Urinary bladder (tissue), 4 donors: ENCODE measurements at places on chromosomes 6 and 20.

DNA sequence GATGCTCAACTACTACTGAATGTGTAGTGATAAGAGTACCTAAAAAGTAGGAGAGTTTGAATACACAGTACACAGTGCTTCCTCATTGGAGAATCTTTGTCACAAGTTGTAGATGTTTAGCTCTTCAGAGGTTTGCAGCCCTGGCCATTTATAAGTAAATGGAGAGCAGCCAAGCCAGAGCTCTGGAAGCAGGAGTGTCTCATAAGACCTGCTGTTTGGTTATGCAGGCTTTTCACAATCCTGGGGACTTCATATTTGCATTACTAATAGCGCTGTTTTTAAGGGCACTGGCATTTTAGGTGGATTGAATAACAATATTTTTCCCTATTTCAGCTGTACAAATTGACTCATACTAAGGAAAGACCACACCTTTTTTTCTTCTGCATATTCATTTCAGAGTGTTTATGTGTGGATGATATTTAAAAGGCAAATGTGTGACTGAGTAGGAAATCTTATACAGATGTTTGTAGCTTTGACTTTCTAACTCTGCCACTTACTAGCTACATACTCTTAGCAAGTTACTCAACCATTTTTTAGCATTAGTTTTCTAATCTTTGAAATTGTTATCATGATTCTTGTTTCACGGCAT, 730.5 kb upstream of the MAP3K7 start:
- DNase-seq: no peak

- DNase-seq: no peak
Measured at GRCh38 chr20:25467441-25467840, 60.0 kb downstream of the GINS1 start.

DNA sequence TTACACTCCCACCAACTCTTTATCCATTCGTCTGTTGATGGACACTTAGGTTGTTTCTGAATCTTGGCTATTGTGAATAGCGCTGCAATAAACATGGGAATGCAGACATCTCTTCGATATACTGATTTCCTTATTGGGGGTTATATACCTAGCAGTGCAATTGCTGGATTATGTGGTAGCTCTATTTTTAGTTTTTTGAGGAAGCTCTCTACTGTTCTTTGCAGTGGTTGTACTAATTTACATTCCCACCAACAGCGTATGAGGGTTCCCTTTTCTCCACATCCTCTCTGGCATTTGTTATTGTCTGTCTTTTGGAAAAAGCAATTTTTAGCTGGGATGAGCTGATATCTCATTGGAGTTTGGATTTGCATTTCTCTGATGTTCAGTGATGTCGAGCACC, 4.6 kb upstream of the PFDN4 start:
- no peak for DNase-seq

GRCh38 chr20:2417213-2417541, 36.5 kb downstream of the TGM6 start:
- DNase-seq: no peak

- DNase-seq: no peak
Measured at GRCh38 chr6:34240329-34241248, 3.9 kb downstream of the HMGA1 start.

DNA sequence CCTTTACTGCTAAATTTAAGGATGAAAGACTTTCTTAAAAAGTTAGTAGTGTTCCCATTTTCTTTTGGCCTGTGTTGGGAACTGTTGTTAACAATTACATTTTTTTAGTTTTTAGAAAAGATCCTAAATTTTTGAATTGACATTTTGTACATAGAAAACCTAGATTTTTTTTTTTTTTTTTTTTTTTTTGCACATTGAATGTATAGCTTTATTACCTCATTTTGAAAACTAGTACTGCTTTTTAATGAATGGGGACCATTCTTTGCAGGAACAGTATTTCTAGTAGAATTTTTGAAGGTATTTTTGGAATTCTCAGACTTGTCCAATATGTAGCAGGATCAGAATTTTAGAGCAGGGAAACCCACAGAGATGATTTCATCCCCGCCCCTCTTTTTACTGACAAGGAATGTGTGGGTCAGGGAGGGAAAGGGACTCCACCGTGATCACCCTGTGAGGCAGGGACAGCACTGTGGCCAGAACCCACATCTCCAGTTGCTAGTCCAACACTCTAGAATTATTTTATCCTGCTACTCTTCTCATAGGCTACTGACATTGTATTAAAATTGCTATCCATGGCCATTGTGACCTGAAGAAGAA, 154.4 kb upstream of the SUPT3H start:
- DNase-seq: no peak
